Upper lobe of right lung (tissue), 1 donor: ENCODE measurements at places on chromosomes 1 and 21. TPM values are rescaled to one million over a fixed set of nuclear protein-coding genes. Genes with fewer than 3 reads are reported as not detected.

- peaks cover 5% of the 10 kb centered on the region for H3K36me3 ChIP-seq
- no peak overlapping the region for H3K4me3 ChIP-seq
- H3K4me1 ChIP-seq = no peaks in the 10 kb centered on the region
- H3K27ac ChIP-seq = no peak overlapping the region
- no peaks in the 10 kb centered on the region for H3K27me3 ChIP-seq
Observed at GRCh38 chr21:14985306-14985705, 79.5 kb downstream of the NRIP1 start.

- H3K36me3 ChIP-seq = no peaks in the 10 kb centered on the region
- H3K4me1 ChIP-seq = peaks cover 5% of the 10 kb centered on the region
- H3K27ac ChIP-seq = no peak overlapping the region
Observed at GRCh38 chr1:37752213-37752582, 12.7 kb downstream of the EPHA10 start.

Gene UTS2
- not detected for total RNA-seq

Gene FNBP1L
- total RNA-seq = 50.0 TPM
